ENCODE measurements at places on chromosomes 6 and 20.

- DNase-seq, result no peak
Observed at GRCh38 chr20:38581013-38581412, at the start of gene ADIG. ADIG (plus strand) TSS chr20:38581197; CDS start chr20:38581251, 54 bp downstream.

DNA sequence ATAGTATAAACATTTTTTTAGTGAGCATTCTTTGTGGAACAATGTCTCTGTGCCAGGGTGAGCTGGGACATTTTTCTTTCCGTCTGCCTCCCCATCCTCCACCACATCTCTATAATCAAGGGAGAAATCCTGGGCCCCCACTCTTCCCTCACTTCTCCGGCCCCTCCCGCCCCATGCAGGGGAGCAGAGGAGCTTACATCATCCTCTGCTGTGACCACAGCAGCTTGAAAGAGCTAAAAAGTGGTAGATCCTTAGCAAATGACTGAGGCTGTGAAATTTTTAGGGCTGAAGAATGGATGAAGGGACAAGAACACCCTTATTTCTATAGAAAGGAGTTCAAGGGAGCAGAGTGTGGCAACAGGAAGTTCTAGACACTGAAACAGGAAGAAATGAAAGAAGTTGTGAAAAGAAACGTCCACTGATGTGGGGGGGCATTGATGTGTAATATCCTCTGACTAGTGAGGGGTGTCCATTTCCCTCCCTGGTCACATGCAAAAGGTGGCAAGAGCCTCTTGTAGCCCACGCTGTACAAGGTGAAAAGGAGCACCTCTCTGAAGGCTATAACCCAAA is 380.3 kb upstream of the JARID2 start:
- peak; percentile 20 for DNase-seq

GRCh38 chr20:4813076-4813862 is 91.6 kb downstream of the PRND start:
- no peak for DNase-seq

DNA sequence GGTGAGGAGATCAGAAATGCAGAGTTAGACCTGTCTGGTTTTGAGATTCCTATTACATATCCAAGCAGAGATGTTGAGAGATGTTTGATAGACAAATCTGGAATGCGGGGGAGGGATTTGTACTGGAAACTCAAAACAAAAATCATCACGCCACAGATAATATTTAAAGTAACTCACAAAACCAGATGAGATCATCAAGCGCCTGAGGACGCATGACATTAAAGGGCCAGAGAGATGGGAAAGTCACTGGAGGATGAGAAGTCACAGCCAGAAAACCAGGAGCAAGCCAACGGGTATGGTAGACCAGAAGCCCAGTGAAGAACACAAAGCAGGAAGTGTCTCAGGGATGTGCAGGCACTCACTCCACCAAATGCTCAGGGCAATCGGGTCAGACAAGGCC is 87.7 kb downstream of the DLL1 start:
- DNase-seq, result no peak

GRCh38 chr6:10518557-10519407 is 2.4 kb upstream of the GCNT2 start:
- peak; percentile 7 for DNase-seq

DNA sequence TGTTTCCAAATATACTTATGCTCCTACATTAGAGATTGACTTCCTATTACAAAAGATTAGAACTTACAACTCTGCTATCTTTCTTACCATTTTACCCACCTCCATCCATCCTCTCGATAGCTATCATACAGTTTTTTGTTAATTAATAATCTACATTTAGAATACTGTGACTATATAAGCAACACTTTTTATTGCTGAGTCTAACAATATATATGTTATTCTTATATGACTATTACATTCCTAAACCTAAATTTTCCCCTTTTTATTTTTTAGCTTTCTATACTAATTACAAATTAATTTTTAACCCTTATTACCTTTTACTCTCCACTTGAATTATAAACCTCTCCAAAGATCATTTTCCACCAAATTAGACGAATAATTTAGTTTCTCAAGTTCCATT is 57.0 kb downstream of the RNF217 start:
- DNase-seq, result no peak

DNA sequence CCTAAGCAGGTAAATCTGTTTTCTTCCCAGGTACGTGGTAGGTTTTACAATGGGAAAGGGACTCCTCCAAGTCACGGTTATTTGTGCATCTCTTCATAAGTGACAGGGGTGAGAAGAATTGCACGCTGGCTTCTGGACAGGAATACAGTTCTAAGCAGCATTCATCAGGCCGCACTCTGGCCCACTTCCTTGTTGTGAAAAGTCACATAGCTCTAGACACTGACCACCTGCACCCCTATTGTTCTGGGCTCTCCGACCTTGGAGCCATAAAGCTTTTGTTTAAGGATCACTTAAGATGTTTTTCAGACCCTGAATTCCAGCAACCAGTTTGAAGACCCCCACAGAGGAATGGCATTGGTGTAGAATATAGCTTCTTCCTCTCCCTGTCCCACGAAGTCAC is 31.4 kb downstream of the RAMACL start:
- DNase-seq, result no peak

DNA sequence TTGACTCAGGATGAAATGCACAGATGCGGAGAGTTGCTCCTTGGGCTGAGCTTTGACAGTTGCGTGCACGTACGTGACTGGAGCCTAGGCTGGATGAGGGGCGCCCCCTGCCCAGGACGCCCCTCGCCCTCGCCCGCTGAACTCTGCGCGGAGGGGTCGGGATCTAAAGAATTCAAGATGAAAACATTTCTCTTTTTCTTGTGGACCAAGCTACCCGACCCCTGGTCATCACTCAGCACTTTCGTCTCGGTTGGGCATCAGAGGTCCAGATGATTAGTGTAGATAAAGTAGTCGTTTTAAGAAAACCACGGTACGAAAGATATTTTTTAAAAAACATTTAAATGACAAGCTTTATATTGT is 700 bp downstream of the DTD1 start:
- no peak for DNase-seq

- no peak for DNase-seq
Observed at GRCh38 chr6:168939041-168939440, 314.6 kb downstream of the THBS2 start.

DNA sequence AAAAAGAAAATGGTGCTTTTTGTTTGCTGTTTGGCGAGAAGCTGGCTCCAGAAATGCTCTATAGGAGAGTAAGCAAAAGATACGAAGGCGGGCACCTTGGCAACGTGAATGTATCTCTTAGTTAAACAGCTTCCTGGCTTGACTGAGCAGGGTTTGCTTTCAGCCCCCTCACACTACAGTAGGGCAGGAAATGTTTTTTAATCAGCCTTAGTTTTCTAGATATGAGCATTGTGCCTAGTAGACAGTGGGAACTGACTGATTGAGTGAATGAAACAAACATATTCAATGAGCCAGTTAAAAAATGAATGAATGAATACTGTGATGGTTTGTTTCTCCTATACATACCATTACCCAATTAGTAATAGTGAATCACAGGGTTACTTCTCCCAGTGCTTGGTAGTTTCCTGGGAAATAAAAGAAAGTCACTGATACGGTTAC is 19.9 kb downstream of the CAP2 start:
- no peak for DNase-seq

DNA sequence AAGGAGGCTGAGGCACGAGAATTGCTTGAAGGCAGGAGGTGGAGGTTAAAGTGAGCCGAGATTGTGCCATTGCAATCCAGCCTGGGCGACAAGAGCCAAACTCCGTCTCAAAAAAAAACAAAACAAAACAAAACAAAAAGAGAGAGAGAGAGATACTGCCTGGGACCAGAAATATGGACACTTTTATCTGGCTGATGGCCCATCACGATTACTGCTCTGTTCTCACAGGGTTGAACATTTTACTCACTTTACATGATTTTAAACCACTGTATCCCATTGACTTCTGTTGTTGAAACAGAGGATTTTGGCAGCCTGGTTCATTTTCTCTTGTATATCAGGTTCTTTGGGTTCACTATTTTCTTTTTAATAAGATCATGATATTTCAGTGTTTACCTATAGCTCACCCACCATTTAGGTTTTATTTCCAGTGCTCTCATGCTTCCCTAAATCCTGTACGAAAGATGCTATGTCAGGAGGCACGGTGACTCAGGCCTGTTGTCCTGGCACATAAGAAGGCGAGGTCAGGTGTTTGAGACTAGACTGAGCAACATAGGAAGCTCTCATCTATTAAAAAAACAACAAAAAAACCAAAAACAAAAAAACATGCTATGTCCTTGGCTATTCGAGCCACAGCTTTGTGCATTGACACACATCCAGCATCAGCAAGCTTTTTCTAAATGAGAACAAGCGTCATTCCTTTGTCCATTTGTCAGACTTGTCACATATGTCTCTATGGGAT is 34.5 kb upstream of the RREB1 start:
- no peak for DNase-seq

GRCh38 chr20:33861458-33861857 is 50.3 kb downstream of the CHMP4B start:
- no peak for DNase-seq

DNA sequence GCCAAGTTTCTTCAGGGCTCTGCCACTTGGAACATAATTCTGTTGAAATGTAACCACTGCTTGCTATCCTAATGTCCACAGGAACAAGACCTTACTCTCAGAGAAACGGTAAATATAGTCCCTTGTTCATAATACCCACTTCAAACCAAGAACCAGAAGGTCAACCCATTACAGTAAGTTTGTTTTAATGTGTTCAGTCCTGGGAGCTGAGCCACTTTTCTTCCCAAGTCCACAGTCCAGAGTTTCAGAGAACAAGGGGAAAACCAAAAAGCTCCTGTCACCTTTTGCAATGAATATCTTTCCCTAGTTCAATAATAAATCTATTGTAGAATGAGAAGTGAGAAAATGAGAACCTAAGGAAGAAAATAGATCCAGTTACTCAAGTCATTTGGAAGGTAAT is 431.9 kb upstream of the MANEA start:
- no peak for DNase-seq

- DNase-seq, result no peak
Observed at GRCh38 chr6:164045082-164045481, 630.6 kb downstream of the QKI start.

DNA sequence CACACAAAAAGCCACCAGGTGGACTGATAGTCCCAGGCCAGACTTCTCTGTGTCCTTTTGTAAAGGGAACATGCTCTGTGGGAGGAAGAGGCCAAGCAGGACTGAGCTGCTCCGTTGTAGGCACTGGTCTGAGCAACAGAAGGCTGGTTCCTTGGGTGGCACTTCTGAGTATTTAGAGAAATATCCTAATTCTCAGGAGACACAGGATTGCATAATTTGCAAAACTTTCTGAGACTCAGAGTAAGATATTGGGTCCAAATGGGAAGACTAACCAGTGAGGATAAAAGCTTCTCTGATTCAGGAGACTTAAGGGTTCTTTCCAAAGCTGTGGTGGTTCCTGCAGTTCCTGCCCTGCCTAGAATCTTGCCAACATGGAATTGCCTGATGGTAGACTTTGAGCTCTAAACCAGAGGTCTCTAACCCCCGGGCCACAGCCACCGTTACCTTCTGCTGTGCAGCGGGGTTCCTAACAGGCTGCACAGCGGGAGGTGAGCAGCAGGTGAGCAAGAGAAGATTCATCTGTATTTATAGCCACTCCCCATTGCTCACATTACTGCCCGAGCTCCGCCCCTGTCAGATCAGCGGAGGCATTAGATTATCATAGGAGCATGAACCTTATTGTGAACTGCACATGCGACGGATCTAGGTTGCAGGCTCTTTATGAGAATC is 107.0 kb downstream of the OLIG3 start:
- DNase-seq, result no peak

GRCh38 chr20:60561052-60561451 is 602.8 kb downstream of the CDH26 start:
- DNase-seq, result no peak

DNA sequence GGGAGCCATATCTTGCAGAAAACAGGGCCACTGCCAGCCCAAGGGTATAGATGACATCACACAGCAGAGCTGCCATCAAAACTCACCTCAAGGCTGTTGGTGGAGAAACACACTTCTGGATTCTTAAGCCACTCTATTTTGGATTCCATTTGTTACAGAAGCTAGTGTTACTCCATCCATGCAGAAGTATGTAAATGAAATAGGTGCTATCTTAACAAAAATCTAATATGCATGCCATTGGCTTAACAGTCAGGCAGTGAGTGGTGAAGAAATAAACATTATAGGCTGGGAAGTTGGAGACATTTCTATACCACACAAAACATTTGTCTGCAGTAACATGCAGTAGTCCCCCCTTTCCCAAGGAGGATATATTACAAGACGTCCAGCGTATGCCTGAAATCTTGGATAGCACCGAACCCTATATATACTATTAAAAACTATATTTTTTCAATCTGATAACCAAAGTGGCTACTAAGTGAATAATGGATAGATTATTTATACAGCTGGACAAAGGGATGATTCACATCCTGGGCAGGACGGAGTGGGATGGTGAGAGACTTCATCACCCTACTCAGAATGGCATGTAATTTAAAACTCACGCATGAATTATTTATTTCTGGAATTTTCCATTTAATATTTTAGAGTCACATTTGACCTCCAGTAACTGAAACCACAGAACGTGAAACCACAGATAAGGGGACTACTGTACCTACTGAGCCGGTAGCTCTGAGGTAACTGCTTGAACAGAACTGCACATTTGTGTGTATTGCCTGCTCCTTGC is 160.0 kb upstream of the PLN start:
- peak; percentile 80 for DNase-seq

DNA sequence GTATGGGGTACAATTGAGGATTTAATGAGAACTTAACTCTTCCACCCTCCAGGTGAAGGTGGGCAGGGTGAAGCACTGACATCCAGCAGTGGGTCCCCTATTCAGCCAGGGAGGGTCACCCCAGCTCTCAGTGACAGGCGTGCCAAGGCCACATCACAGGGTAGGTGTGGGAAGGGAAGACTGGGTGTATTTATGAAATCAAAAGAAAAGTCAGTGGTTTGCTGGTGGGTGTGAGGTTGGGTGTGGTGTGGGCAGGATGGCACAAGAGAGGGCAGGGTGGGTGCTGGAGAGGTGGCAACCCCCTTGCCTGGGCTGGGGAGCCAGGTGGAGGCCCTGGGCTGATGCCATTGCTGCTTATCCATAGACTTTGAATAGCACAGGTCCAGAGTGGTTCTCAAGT is 16.6 kb downstream of the SYNDIG1 start:
- no peak for DNase-seq

- no peak for DNase-seq
Observed at GRCh38 chr20:50471231-50471630, 39.0 kb upstream of the PTPN1 start.

DNA sequence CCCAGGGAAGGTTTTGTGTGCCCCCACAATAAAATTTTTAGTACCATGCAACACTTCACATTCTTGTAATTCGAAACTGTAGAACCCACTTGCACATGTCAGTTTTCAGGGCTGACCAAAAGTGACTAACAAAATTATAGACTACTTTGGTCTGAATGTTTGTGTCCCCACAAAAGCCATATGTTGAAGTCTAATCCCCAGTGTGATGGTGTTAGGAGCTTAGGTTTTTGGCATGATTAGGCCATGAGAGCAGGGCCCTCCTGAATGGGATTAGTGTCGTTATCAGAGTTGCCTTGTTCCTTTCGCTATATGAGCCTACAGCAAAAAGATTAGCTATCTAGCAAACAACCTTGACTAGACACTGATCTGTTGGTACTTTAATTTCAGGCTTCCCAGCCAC is 49.0 kb upstream of the TENT5A start:
- no peak for DNase-seq

- DNase-seq, result no peak
Observed at GRCh38 chr6:145406783-145407182, 328.5 kb downstream of the EPM2A start.
